ENCODE measurements at places on chromosomes 5 and 9.

- no peak overlapping the region for H3K4me3 ChIP-seq
- no peaks in the 10 kb centered on the region for H3K27me3 ChIP-seq
- peak overlapping the region; percentile 48 for H3K27ac ChIP-seq
- peaks cover 39% of the 10 kb centered on the region for H3K4me1 ChIP-seq
- DNase-seq = no peak
Observed at GRCh38 chr9:109934136-109934856, 154.3 kb downstream of the PALM2AKAP2 start.

- peaks cover 13% of the 10 kb centered on the region for H3K27me3 ChIP-seq
- H3K36me3 ChIP-seq = no peaks in the 10 kb centered on the region
- no peaks in the 10 kb centered on the region for H3K4me1 ChIP-seq
- DNase-seq = no peak
Observed at GRCh38 chr5:151602806-151603205, 11.7 kb upstream of the FAT2 start.

- H3K36me3 ChIP-seq = no peaks in the 10 kb centered on the region
- H3K27ac ChIP-seq = no peak overlapping the region
- peaks cover 3% of the 10 kb centered on the region for H3K27me3 ChIP-seq
- no peaks in the 10 kb centered on the region for H3K4me1 ChIP-seq
Observed at GRCh38 chr9:108546215-108546614, 309.6 kb downstream of the ACTL7B start.

- H3K27me3 ChIP-seq = peaks cover 3% of the 10 kb centered on the region
- DNase-seq = no peak
- H3K27ac ChIP-seq = no peak overlapping the region
- H3K4me3 ChIP-seq = no peak overlapping the region
- H3K36me3 ChIP-seq = no peaks in the 10 kb centered on the region
Observed at GRCh38 chr9:86563350-86563749, 209.1 kb upstream of the TUT7 start.

DNA sequence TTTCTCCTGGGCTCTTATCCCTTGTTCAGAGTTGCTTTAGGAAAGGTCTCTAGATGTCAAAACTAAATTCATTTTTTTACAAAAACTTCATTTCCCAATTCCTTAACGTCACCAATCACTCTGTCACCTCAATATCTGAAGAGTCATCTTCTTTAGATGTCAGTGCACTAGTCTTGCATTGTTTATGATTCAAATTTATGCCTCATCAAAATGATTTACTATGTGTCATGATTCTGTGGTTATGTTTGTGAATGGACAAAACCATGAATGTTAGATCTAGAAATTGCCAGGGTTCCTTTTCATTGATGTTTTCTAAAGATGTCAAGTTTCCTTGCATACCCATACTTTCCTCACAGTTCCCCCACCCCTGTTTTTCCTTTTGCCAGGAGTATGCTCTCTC is 21.5 kb downstream of the CWC27 start:
- no peaks in the 10 kb centered on the region for H3K27me3 ChIP-seq
- no peak overlapping the region for H3K4me3 ChIP-seq
- no peaks in the 10 kb centered on the region for H3K4me1 ChIP-seq
- peaks cover 52% of the 10 kb centered on the region for H3K36me3 ChIP-seq

DNA sequence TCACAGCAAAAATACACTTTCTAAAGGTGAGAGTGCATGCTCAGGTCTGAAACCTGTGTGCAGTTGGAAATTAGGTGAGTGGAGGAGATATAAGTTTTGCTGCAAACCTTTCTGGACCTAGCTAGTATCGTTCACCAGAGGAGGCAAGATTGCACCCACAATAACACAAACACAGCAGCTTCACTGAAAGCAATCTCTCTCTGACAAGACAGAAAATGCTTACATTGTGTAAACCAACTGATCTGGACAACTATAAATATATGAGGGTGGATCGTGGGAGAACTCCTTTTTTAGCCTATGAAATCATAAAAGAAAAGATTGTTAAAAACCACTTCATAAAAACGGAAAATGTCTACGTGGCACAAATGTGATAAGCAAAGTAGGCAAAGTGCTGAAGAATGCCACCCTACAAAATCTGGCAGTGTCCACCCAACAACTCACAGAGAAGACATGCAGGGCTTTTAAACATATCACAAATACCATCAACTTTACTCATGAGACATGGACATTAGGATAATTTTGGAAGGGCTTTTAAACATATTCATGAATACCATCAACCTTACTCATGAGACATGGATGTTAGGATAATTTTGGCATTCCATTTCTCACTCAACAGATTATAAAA is 134.3 kb downstream of the CDH18 start:
- DNase-seq = no peak
- no peaks in the 10 kb centered on the region for H3K27me3 ChIP-seq
- H3K4me3 ChIP-seq = no peak overlapping the region
- H3K36me3 ChIP-seq = no peaks in the 10 kb centered on the region
- H3K4me1 ChIP-seq = no peaks in the 10 kb centered on the region

DNA sequence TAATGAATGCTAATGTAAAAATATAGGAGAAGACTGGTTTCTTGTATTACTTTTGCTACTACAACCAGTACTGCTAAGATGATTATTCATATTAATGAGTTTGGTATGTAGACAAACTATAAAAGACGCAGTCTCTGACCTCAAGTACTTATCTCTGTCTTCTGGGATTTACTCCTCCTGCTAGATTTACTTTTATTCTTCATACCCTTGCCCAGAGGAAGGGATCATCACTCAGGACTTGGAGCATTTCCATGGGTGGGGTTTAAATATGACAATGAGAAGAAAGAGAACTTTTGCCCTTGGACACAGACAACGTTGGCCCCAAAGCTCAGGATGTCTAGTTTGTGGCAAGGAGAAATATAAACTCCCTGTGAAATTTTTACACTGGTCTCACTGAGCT is 126.1 kb downstream of the BNC2 start:
- H3K27me3 ChIP-seq = no peaks in the 10 kb centered on the region
- H3K4me3 ChIP-seq = no peak overlapping the region
- DNase-seq = no peak
- no peaks in the 10 kb centered on the region for H3K4me1 ChIP-seq
- H3K36me3 ChIP-seq = no peaks in the 10 kb centered on the region

DNA sequence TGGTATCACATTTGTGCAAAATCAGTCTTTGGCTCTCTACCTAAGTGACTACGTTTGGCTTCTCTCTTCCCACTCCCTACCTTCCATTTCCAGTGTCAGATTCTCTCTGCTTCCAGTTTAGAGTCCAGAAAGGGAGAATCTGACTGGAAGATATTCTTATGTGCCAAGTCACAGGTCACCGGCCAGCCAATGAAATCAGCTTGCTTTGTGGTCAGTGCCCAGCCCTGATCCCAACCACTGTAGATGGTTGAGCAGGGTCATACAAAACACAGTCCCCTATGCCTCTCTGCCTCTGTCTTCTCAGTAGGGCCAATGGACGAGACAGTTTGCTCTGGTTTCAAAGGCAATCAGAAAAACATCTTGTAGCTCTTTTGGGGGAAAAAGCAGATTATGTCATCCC is 15.6 kb upstream of the EPB41L4B start:
- H3K4me3 ChIP-seq = no peak overlapping the region
- H3K27ac ChIP-seq = no peak overlapping the region
- no peaks in the 10 kb centered on the region for H3K4me1 ChIP-seq
- no peak for DNase-seq

DNA sequence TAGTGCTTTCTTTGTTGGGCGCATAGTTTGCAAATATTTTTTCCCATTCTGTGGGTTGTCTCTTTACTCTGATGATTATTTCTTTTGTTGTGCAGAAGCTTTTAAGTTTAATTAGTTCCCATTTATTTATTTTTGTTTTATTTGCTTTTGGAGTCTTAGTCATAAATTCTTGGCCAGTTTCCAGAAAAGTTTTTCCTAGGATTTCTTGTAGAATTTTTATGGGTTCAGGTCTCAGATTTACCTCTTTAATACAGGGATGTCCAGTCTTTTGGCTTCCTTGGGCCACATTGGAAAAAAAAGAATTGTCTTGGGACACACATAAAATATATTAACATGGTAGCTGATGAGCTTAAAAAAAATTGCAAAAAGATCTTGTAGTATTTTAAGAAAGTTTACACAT is 122.0 kb downstream of the WDR70 start:
- H3K4me3 ChIP-seq = no peak overlapping the region
- no peaks in the 10 kb centered on the region for H3K27me3 ChIP-seq
